HuH-7 (cell line): ENCODE measurements at places on chromosomes 3 and 15.

DNA sequence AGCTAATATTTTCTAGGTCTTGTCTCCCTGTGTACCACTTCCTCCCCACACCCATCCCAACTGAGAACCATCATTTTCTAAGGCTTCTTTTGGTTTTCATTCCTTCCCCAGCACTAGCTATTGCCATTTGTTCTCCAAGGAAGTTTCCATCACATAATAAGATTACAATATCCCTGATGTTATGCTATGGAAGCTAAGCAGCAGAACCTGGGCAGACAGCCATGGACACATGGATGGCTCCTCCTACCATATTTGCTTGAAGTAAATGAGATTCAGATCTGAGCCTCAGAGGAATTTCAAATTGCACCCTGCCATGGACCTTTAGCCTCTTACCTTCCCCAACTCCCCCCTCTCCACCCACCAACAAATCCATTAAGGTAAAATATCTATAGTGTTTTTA, 31.5 kb downstream of the GASK1A start:
- no peak for DNase-seq

- DNase-seq: no peak
Measured at GRCh38 chr15:88835119-88835518, 31.9 kb downstream of the ACAN start.

GRCh38 chr3:188819939-188820338, 351.8 kb upstream of the TPRG1 start:
- no peak for DNase-seq

GRCh38 chr3:196280689-196281440, 6.7 kb downstream of the PCYT1A start:
- no peak for DNase-seq

GRCh38 chr3:7001370-7001769, 140.5 kb downstream of the GRM7 start:
- no peak for DNase-seq

- no peak for DNase-seq
Measured at GRCh38 chr3:152037297-152037696, 163.9 kb downstream of the SUCNR1 start.

GRCh38 chr3:123622766-123623165, 37.9 kb upstream of the HACD2 start:
- no peak for DNase-seq

GRCh38 chr15:75410196-75410595, 41.3 kb downstream of the SIN3A start:
- DNase-seq: no peak

DNA sequence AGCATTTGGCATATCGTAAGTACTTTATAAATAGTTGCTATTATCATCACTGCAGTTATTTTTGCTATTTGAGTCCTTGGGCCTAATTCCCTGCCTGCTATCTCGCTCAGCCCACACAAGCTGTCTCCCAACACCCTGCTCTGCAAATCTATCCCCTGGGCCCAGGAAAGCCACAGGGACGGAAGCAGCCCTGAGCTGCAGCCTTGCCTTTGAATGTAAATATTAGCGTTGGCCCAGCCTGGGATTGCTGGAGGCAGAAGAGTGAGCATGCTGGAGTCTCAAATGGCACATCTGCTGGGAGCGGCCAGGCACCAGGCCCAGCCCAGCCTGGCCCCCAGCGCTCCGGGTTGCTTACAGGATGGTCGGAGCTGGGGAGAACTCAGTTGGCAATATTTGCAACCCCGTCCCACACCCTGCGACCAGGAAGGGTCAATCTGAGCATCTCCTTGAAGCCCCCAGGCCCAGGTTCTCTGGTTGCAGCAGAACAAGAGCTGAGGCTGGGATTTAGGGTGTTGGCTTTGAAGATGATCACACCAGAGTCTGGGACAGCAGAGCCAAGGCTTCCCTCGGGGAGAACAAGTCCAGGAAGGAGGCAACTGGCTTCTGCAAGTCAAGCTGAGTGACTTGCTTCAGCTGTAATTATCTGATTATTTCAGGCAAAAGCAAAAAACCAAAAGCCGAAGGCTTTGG, 529.6 kb downstream of the SHQ1 start:
- no peak for DNase-seq

GRCh38 chr3:13078163-13078905, 5.1 kb upstream of the IQSEC1 start:
- DNase-seq: no peak

GRCh38 chr3:23875113-23875725, 41.6 kb downstream of the NKIRAS1 start:
- DNase-seq: no peak

GRCh38 chr15:91412138-91412928, 312.3 kb downstream of the SV2B start:
- no peak for DNase-seq

GRCh38 chr3:194977356-194977755, 291.7 kb downstream of the FAM43A start:
- DNase-seq: no peak

- DNase-seq: no peak
Measured at GRCh38 chr15:75868019-75868418, 24.8 kb downstream of the UBE2Q2 start.

DNA sequence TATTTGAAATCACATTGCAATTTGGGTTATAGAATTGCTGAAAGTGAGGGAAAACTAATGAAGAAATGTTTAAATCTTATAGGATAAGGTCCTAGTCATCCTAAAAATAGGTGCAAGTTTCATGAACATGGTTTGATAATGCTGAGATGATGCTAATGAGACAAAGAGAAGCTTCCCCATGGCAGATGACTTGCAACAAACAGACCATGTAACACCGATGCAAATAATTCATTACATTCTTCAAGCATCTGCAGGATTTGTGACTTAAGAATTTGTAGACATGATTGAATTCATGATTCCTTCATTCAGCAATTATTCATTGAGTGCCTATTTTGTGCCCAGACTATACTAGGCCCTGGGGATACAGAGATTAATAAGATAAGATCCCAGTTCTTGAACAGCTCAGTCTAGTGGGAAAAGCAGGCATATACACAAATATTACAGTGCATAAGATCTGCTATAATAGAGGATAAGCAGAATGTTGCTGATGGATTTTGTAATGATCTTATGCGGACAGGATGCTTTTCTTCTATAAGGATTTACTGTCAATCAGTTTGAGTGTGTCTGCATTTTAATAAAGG, 367.9 kb upstream of the GBE1 start:
- no peak for DNase-seq

DNA sequence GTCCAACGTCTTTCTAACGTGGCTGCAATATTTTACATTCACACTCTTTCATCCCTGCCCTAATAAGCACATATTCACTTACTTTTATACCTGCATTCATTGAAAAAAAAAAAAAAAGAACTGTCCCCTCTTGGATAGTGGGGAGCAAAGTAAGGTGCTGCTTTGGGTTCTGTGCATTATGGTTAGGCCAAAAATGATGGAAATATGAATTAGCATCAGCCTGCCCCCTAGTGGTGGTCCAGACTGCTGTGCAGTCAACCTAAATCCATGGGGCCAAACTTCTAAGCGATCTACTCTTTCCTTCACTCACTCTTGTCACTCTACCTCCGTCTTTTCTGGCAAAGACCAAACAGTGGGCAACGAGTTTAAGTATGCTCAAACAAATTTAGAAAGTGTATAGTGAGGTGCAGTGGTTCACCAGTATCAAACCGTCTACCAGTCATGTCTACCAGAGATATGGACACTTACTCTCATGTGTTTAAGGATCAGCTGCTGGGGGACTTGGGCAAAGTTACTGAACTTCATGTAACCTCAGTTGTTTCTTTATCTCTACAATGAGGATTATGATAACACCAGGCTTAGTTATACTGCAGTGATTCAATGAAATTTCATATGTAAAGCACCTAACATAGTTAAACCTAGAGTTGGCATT, 61.5 kb upstream of the GRM7 start:
- peak; percentile 54 for DNase-seq

- no peak for DNase-seq
Measured at GRCh38 chr15:68352401-68353062, 75.0 kb downstream of the FEM1B start.
